ENCODE measurements at places on chromosomes 12 and 14.

DNA sequence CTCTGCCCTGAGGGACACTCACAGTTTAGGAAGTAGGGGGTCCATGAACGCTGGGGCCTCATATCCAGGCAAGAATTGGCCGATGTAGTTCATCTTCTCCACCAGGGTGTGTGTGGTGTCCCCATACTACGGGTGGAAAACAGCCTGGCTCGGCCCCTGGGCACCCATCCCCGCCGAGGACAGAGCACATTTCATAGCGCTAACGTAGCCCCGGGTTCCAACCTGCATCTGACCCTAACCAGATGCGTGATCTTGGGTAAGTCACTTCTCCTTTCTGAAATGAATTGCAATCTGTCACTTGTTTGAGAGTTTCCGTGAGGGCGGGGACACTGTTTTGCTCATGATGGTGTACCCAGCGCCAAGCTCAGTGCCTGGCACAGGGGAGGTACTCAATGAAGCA lies 9.0 kb downstream of the HPD start:
- DNase-seq = no peak

- DNase-seq = no peak
These were observed 150.8 kb downstream of the FBXL14 start for GRCh38 chr12:1443421-1444141.

DNA sequence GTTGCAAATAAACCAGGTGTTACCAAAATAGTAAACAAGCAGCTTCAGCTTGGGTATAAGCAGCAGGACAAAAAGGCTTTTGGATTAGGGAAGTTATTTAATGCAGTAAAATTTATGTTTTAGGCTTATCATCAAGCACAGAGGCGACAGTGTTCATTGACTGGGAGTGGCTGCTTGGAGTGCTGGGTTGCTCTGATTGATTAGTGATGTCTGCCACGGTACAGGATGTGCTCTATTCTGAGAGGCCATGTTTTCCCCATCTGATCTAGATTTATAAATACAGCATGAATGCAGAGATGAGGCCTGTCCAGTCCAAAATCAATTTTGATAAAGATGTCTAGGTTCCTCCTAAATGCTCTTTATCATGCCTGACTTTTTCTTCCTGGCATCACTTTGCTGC lies 83.5 kb downstream of the MAP1LC3B2 start:
- no peak for DNase-seq

GRCh38 chr14:95515080-95515489 lies 1.4 kb downstream of the SYNE3 start:
- DNase-seq = no peak

GRCh38 chr12:53340398-53340797 lies 4.2 kb upstream of the SP7 start:
- no peak for DNase-seq

DNA sequence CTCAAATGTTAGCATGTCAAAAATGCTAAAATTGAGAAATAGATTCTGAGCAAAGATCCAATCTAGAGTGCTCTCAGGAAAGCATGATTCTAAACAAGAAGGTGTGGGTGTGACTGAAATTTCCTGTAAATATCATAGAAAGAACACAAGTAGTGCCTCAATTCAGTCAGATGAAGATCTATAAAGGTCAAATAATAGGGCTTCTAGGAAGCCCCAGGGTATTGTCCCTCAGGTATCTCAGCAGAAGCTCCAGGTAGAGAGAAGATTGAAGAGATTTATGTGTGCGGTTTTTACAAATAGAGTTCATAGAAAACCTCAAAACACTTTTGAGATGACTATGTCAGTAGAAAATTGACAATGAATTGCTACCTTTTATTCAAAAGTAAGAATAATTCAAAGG lies 13.0 kb downstream of the KLRD1 start:
- DNase-seq = no peak

DNA sequence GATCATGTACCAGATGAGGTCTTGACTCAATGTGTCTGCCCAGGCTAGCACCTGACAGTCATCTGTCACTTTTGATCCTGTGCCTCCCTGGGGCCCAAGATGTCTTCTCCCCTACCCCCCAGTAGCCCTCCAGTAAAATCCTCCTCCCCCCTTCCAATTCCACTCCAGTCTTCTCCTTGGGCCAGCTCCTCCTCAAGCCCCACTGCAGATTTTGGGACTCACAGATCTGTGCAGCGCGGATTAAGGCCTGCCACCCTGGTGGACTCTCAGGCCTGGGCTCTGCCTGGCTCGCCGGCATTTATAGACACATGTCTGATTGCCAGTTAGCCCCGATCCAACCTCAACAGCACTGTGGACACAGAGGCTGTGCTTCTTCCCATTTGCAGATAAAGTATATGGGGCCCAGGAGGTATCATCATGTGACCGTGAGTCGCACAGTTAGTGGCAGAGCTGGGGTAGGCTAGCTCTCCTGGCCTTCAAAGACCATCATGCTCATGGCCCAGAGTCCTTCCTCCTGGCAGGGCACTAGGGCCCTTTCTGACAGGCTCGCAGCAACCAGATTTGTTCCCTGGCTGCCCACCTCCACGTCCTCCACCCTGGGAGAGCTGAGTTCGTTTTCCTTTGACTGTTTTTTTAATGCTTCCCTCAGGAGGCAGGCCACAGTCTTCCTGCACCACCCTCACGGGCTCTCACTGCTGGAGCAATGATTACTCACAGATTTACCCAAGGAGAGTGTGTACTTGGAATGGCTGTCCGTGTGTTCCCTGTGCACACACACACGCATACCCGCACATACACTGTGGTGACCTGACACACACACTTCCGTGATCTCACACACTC lies 98.3 kb upstream of the DIO3 start:
- DNase-seq = no peak
